ENCODE measurements at places on chromosomes 7 and 10. TPM values are rescaled to one million over a fixed set of nuclear protein-coding genes. Genes with fewer than 3 reads are reported as not detected.

- no peak for DNase-seq
Observed at GRCh38 chr10:118800920-118801319, 46.1 kb upstream of the CACUL1 start.

GRCh38 chr10:25522294-25522693 is 347.5 kb downstream of the GPR158 start:
- no peak for DNase-seq

DNA sequence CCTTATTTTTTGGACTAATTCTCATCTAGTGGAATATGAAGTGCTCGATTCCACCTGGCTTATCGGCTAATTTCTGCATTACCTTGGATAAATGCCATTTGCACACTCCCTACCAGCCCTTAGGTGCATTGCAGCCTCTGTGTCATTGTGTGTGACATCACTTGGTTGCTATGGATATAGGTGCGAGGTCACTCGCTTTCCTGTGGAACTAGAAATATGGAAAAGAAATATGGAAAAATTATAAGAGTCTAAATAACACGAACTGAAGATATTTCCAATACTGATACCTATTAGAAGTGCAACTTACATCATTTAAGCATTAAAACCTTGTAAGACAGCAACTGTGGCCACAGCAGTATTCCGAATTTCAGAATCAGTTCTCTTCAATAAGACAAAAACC is 2.0 kb downstream of the YWHAG start:
- DNase-seq, result no peak

DNA sequence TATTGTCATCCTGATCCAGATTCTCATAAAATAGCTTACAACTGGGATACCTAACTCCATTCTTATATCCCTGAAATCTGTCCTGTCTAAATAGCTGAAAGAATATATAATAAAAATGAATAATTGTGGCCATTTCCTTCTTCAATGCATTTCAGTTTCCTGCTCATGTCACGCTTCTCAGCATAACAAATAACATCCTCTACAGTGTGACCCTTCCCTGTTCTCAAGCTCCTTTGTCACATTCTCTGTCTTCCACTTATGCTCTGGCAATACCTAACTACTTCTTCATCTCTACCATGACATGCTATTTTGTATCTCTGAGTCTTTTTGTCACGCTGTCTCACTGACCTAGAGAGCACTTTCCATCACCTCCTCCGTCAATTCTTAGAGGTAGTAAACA is 884.1 kb upstream of the LRRTM3 start:
- no peak for DNase-seq

GRCh38 chr7:31044529-31044928 is 7.6 kb upstream of the ADCYAP1R1 start:
- DNase-seq, result no peak

TSPAN12 gene
- total RNA-seq, result 13.1 TPM

DNA sequence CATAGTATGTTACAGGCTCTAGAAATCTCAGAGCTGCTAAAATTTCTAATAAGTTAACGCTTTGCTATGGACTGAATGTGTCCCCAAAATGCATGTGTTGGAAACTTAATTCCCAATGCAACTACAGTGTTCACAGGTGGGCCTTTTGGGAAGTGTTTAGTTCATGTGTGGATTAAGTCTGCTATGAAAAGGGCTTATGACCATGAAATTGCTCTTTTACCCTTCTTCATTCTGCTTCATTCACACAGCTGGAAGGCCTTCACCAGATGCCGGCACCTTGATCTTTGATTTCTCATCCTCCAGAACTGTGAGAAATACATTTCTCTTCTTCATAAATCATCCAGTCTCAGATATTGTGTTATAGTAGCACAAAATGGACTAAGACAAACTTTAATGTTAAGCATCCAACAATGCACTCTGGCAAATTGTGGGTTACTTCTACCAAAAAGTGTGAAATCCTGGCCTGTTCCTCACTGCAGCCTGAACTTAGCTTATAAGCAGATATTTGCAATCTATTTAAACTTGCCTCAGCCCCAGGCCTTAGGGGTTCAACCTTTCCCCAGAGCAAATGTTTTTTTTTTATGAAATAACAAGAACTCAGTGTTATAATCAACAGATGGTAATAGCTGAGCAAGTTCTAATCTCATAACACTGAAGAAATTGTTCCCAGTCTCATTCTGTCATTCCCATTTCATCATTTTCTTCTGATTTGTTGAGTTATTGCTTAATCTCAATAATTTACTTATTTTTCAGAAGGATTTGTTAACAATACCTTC is 523.6 kb downstream of the KIF20B start:
- no peak for DNase-seq

DNA sequence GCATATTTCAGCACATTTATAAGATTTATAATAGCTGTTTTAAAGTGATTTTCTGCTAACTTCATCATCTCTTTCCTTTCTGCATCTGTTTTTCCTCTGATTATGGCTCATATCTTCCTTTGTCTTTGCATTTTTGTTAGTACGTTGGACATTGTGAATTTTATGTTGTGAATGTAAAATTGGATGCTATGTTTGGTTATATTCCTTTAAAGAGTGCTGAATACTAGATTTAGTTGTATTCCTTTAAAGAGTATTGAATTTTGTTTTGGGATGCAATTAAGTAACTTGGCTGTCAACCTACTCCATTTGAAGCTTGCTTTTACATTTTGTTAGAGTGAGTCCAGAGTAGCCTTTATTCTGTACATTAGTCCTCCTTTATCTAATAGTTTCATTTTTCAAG is 81.2 kb downstream of the ZNF777 start:
- DNase-seq, result no peak

KAZALD1 gene
- total RNA-seq, result 1.0 TPM

DNA sequence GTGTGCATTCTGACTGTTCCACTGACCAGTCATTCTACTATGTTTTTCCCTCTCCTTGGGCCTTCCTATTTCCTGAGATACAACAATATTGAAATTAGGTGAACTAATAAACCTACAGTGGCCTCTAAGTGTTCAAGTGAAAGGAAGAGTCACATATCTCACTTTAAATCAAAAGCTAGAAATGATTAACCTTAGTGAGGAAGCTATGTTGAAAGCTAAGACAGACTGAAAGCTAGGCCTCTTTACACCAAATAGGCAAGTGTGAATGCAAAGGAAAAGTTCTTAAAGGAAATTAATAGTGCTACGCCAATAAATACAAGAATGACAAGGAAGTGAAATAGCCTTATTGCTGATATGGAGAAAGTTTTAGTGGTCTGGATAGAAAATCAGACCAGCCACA is 5.7 kb upstream of the DYNC1I1 start:
- DNase-seq, result no peak

DNA sequence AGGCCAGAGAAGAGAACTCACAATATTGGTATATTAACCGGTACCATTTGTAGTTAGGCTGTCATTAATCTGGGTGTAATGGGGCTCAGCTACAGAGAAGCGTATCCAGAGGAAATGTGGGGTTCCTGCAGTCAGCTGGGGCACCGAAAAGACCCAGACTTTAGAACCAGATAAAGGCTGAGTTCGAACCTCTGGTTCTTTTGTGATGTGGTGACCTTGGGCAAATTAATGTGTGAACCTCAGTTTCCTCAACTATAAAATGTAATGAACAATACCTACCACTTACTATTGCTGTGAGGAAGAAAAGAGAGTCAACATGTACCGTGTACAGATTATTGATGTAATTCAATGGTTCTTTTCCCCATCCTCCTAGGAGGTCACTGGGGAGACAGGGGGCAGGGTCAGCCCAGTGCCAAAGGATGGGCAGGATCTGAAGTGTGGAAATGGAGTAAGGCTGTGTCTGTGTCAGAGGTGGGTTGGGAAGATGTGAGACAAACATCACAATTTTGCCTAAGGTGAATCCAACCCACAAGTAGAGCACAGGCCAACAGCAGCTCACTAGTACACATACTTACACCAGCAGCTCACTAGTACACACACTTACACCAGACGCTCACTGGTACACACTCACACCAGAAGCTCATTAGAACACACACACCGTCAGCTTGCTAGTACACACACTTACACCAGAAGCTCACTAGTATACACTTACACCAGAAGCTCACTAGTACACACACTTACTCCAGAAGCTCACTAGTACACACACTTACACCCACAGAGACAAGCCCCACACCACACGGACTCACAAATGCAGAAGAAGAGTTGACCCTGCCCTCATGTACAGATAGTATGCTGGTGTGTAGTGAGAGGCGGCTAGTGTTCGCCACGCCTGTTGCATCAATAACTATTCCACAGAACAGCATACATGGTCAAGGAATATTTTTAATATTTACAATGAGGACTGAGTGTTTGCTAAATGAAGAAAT is 28.0 kb downstream of the PRSS2 start:
- peak; percentile 83 for DNase-seq

DNA sequence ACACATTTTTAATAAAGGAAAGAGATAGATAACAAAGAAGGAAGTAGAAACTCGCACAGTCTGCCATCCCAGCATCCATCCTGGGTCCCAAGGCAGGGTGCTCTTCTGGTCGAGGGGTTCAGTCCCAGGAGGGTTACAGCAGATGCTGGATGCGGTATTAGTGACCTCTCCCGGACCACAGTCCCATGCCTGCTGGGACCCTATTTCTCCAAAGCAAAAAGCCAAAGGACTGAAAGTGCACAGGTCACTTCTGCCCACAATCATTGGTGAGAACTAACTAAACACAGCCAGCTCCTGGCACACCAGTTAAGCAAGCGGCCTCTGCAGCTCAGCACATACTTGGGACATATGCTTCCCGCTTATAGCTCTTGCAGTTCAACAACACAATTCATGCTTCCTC is 96.1 kb upstream of the HABP2 start:
- peak; percentile 42 for DNase-seq

ZP3 gene
- total RNA-seq, result not detected

DNA sequence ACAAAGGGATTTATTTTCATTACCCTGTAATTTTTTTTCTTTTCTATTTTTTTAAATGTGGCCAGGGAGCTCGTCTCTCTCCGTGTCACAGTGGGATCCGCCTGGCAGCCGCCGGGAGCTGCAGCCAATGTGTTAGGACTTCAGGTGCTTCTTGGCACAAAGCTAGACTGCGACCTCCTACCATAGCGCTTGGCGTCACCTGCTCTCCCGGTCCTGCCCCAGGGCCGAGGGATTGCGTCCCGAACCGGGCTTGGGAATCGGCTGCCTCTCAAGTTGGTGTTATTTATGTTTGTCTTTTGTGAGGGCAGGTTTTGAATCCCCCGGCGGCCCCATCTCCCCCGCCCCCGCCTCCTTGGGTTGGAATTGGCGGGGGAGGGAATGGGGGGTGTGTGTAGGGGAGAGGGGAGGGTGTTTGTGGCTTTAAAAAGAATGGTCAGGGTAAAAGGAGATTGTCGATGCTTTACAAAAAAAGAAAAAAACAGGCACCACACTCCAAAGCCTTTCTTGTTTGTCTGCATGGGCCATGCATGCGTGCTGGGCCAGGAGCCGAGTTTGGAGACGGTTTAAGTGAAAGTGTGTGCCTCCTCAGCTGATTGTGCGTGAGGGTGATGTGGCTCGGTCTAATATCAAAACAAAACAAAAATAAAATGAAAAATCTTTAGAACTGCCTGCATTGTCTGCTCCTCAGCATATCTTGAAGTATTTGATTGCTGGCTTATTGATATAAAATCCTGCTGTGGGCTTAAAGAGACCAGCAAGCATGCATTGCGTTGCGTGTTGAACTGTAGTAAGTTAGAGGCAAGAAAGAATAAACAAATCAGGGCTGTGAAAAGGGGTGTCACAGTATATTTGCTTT is 1.2 kb downstream of the PPP1R9A start:
- DNase-seq, result no peak

ACSL5 gene
- 10.6 TPM for total RNA-seq

DNA sequence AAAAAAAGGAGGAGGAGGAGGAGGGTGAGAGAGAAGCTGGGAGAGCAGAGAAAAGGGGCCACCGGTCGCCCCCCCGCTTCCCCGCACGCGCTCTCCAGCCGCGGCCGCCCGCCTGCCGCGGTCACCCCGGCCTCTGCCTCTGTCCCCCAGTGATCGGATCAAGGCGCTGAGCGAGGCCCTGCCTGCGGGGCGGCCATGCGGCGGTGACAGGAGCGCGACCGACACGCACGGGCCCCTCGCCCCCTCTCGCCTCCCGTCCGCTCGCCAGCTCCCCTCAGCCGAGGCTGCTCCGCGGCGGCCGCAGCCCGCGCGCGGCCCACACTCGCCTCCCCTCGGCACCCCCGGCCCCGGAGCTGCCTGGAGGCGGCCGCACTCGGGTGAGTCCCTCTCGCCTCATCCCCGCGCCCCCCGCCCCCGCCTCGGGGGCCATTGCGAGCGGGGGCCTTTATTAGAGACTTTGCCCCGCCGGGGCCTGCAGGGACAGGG is at the start of gene GTF2I:
TSS of gene GTF2I (plus strand) at position 27 of the 486 bp plus-strand sequence. CDS start 31,411 bp downstream, outside the sequence.
- DNase-seq, result no peak

TFR2 gene
- 0.17 TPM for total RNA-seq

MYH16 gene
- total RNA-seq, result not detected

DNA sequence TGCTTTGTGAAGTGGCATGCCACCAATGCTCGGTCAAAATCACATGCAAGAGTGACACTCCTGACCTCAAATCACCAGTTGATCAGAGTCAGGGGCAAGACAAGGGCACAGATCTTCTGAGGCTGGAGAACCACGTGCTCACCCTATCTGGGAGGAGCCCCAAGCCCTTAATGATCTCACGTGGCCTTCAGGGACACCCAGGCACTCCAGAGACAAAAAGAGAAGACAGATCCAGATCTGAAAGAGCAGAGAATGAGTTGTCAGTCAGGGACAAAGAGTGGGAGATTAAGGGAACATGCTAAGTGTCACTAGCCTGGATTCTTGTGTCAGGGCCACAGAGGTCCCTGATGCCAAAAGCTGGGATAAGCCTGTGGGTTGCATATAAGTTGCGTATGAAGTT is 134.3 kb downstream of the PLXNA4 start:
- DNase-seq, result no peak

DNA sequence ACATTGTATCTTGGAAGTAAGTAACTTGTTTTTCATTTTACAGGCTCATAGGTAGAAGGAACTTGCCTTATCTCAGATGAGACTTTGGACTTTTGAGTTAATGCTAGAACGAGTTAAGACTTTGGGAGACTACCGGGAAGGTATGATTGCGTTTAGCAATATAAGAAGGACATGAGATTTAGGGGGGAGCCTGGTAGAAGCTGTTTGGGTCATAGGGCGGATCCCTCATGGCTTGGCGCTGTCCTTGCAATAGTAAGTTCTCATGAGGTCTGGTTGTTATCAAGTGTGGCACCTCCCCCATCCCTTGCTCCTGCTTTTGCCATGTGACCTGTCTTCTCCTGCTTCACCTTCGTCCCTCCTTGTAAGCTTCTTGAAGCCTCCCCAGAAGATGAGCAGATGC is 110.3 kb downstream of the MKX start:
- DNase-seq, result peak; percentile 53

ARID5B gene
- 81.8 TPM for total RNA-seq

AS3MT gene
- 8.3 TPM for total RNA-seq

DNA sequence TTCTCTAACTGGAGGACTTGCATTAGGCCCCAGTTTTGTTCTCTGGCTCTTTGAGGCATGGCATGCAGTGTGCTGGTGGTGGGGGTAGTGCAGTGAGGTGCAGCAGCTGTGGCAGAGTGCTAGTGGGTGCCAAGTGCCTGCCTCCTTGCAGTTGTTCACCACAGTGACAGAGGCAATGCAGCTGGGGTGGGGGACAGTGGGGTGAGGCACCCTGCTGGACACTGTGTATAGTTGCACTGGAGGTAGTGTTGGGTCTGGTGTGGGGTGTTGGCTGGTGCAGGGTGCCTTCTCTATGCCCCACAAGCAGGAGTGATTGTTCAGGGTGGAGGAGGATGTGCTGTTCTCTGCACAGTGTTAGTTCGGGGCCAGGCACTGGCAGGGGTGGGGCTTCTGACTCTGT is 21.7 kb upstream of the KEL start:
- no peak for DNase-seq

GRCh38 chr7:132705146-132705545 is 128.9 kb upstream of the PLXNA4 start:
- no peak for DNase-seq

GRCh38 chr10:74306227-74306982 is 155.4 kb downstream of the ADK start:
- no peak for DNase-seq
